ENCODE measurements at places on chromosomes 11 and 22.

DNA sequence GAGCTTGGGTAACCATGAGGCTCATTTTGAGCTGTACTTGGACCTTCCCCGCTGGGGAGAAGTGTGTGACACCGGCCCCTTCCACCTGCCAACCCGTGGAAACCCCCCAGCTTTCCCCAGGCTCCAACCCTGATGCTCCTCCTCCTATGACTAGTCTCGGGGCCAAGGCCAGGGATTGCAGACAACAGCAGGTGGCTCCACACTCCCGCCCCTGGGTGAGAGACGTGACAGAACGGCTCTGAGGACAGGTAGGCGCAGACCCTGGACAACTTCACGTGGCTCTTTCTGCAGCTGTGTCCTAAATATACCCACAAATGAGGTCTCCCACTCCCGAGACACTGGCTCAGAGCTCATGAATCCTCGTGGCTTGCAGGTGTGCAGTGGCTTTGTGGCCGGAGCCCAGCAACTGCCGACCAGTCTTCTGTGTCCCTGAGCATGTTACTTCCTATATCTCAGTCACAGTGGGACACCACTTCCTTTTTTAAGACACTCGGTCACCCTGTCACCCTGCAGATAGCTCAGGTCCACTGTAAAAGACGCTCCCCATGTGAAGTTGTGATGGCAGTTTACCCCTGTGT lies 55.2 kb downstream of the NECTIN1 start:
- DNase-seq = peak; percentile 85

DNA sequence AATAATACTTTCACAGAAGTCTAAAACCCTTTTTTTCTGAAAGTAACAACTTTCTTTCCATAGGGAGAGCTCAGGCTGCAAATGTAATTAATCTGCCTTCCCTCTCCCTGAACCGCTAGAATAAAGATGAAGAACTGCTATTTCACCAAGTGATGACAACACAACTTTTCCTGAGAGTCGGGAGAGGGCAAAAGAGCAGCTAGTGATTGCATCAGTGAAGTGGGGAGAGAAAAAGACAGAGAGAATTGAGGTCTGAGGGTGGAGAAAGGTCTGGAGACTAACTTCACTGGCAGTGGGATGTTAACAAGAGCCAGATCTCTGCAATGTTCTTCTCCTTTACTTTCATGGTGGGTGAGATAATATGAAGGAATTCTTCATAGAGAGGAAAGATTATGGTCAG lies 10.9 kb upstream of the MPEG1 start:
- no peak for DNase-seq

GRCh38 chr11:2699185-2699530 lies 636 bp downstream of the KCNQ1OT1 start:
- DNase-seq = no peak

GRCh38 chr11:47468598-47469214 lies 19.8 kb upstream of the RAPSN start:
- DNase-seq = no peak

GRCh38 chr22:49752598-49753091 lies 75.0 kb downstream of the BRD1 start:
- DNase-seq = no peak

DNA sequence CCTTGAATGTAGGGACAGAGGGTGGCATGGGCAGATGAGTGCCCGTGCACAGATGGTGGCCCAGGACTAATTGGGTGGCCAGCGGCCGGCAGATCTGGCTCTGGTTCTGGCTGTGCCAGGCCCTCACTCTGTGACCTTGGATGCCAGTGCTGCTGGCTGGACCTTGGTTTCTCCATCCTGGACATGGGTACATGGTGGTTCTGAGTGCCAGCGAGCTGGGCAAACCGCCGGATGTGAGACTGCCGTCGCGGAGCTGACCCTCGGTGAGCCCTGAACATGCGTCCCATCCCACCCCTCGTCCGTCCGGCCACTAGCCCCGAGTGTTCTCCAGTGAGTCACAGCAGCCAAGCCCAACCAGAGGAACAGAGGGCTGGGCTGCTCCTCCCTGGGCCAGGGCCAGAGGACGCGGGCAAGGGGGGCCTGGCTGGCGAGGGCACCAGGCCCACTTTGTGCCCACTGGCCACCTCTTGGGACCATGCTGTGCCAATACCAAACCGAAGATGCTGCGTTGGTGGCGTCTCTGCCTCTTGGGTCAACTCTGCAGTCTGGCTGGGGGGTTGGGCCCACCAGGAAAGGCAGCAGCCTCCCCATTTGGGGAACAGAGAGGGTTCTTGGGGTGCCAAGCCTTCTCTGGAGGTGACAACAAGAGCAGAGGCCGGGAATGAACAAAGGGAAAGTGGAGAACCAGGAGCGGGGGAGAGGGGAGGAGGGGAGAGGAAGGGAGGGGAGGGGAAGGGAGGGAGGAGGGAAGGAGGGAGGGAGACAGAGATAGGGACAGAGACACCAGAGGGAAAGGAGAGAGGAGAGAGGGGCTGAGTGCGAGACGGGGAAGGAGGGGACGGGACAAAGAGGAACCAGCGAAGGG lies 10.7 kb downstream of the LSP1 start:
- no peak for DNase-seq

- DNase-seq = peak; percentile 96
These were observed at the start of gene UCP2 for GRCh38 chr11:73982595-73982989. TSS of gene UCP2 (minus strand) at chr11:73982843. CDS start at chr11:73978378, 4,465 bp downstream.

- peak; percentile 50 for DNase-seq
These were observed 176.0 kb downstream of the EFCAB6 start for GRCh38 chr22:43636086-43636485.
